ENCODE measurements at places on chromosomes 16 and 17. TPM values are rescaled to one million over a fixed set of nuclear protein-coding genes. Genes with fewer than 3 reads are reported as not detected.

- no peak for DNase-seq
Measured at GRCh38 chr16:53458635-53459034, 24.4 kb downstream of the RBL2 start.

DNA sequence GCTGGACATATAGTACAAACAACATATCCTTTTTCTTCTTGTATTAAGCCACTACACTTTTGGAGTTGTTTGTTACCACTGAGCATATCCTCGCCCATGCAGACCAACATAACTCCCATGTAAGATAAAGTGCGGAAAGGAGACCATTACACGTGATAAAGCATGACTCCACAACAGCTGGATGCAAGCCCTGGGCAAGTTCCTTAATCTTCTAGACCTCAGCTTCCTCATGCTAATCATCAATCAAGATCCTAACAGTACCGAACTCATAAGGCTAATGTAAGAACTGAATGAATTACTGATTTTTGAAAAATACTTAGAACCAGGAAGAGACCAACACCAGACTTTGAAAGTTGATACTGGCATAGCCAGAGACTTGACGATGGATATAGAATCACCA lies 47.0 kb upstream of the GSG1L start:
- no peak for DNase-seq

NDUFB10 gene
- polyA plus RNA-seq = 824 TPM

NCOR1 gene
- 27.0 TPM for polyA plus RNA-seq

GRCh38 chr16:67941469-67942199 lies 2.3 kb downstream of the LCAT start:
- no peak for DNase-seq

GRIN2C gene
- 0.44 TPM for polyA plus RNA-seq

TNS4 gene
- polyA plus RNA-seq = not detected

GRCh38 chr17:7972131-7972785 lies 30.2 kb upstream of the GUCY2D start:
- peak; percentile 16 for DNase-seq

Data from heart right ventricle (tissue), 16 donors.